ENCODE measurements at places on chromosomes 5 and 9.

DNA sequence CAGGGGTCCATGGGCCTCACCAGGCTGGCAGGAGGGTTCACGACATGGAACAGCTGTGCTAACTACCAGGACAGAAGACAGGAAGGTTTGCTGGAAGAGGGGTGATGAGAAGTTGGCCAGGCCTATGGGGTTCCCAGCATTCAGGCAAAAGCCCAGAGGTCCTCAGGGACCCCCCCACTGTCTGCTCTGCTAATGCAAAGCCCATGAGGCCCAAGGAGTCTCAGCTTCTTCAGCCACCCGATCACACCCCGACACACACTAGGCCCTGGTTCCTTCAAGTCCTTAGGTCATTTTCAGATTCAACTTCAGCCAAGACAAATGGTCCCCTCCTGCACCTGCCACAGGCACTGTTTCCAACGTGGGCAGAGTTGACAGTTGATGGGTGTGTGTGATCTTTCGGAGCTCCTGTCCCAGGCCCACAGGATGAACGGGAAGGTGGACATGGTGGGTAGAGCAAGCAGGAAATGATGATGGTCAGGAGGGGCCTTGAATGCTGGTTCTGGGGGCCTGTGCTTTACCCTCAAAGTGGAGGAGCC is 20.4 kb downstream of the ADAMTS2 start:
- peaks cover 30% of the 10 kb centered on the region for H3K27me3 ChIP-seq
- H3K36me3 ChIP-seq = no peaks in the 10 kb centered on the region
- H3K4me3 ChIP-seq = no peak overlapping the region
- no peaks in the 10 kb centered on the region for H3K4me1 ChIP-seq

GRCh38 chr9:134702291-134702690 is 60.7 kb downstream of the COL5A1 start:
- no peaks in the 10 kb centered on the region for H3K36me3 ChIP-seq
- no peak overlapping the region for H3K27ac ChIP-seq
- no peaks in the 10 kb centered on the region for H3K4me1 ChIP-seq
- no peak overlapping the region for H3K4me3 ChIP-seq

DNA sequence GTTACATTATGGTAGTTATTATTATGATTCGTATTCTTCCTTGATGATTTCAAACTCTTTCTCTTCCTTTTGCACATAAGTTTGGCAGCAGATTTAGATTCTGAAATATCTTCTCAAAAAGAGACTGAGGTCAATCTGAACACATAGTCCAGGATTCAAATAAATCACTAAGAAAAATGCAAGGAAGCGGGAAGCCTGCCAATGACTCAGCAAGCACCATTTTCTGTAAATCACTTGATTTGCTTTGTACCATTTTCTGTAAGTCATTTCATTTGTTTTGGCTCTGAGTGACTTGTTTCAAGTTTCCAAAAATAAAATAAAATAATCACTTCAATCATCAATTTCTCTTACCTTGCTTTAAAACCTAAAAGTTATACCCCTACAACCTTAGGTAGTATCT is 24.6 kb upstream of the GLIS3 start:
- H3K4me3 ChIP-seq = no peak overlapping the region
- H3K36me3 ChIP-seq = no peaks in the 10 kb centered on the region
- no peaks in the 10 kb centered on the region for H3K4me1 ChIP-seq
- H3K27me3 ChIP-seq = peaks cover 2% of the 10 kb centered on the region

- H3K27me3 ChIP-seq = no peaks in the 10 kb centered on the region
- H3K4me3 ChIP-seq = no peak overlapping the region
- no peak for DNase-seq
- H3K36me3 ChIP-seq = no peaks in the 10 kb centered on the region
These were observed 185.6 kb upstream of the TLX3 start for GRCh38 chr5:171123417-171123816.

GRCh38 chr9:91433180-91433579 is 9.5 kb upstream of the NFIL3 start:
- H3K27me3 ChIP-seq = peaks cover 2% of the 10 kb centered on the region
- H3K27ac ChIP-seq = no peak overlapping the region
- DNase-seq = no peak
- H3K36me3 ChIP-seq = no peaks in the 10 kb centered on the region
- H3K4me3 ChIP-seq = no peak overlapping the region
- no peaks in the 10 kb centered on the region for H3K4me1 ChIP-seq

GRCh38 chr5:146788898-146789297 is 89.7 kb downstream of the PPP2R2B start:
- H3K36me3 ChIP-seq = no peaks in the 10 kb centered on the region
- no peaks in the 10 kb centered on the region for H3K27me3 ChIP-seq
- DNase-seq = no peak
- no peak overlapping the region for H3K27ac ChIP-seq
- H3K4me1 ChIP-seq = peaks cover 2% of the 10 kb centered on the region

- no peaks in the 10 kb centered on the region for H3K36me3 ChIP-seq
- H3K4me3 ChIP-seq = no peak overlapping the region
- no peaks in the 10 kb centered on the region for H3K4me1 ChIP-seq
- H3K27me3 ChIP-seq = no peaks in the 10 kb centered on the region
- no peak for DNase-seq
These were observed 257.9 kb downstream of the SGCD start for GRCh38 chr5:156584871-156585270.

DNA sequence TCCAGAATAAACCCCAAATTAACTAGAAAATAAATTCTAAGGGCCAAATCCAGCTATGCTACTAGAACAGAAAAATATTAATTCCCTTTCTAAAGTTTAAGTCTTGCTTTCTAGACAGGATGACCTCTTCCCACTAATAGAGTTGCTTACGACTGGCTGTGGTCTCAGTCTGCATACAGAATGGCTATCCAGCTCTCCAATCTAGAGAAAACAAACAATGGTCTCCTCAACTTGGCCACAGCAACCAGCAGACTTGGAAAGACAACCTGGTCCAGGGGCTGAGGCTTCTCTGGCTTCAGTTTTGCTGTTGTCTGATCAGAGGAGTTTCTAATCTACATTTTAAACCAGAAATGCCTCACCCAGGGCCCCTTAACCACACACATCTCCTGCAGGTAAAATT is 28.9 kb downstream of the RASEF start:
- no peak overlapping the region for H3K27ac ChIP-seq
- no peak overlapping the region for H3K4me3 ChIP-seq
- H3K4me1 ChIP-seq = no peaks in the 10 kb centered on the region
- no peaks in the 10 kb centered on the region for H3K36me3 ChIP-seq
- no peaks in the 10 kb centered on the region for H3K27me3 ChIP-seq

DNA sequence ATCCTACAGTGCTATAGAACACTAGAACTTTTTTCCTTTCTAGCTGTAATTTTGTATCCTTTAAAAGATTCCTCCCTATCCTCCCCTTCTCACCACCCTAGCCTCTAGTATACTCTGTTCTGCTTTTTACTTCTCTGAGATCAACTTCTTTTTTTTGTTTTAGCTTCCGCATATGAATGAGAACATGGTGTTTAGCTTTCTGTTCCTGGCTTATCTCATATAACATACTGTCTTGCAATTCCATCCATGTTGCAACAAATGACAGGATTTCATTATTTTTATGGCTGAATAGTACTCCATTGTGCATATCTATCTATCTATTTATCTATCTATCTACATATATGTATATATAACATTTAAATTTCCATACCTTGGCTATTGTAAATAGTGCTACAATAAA is 126.0 kb upstream of the MAN2A1 start:
- DNase-seq = no peak
- H3K4me1 ChIP-seq = no peaks in the 10 kb centered on the region
- no peak overlapping the region for H3K4me3 ChIP-seq
- H3K27ac ChIP-seq = no peak overlapping the region
- H3K27me3 ChIP-seq = no peaks in the 10 kb centered on the region

DNA sequence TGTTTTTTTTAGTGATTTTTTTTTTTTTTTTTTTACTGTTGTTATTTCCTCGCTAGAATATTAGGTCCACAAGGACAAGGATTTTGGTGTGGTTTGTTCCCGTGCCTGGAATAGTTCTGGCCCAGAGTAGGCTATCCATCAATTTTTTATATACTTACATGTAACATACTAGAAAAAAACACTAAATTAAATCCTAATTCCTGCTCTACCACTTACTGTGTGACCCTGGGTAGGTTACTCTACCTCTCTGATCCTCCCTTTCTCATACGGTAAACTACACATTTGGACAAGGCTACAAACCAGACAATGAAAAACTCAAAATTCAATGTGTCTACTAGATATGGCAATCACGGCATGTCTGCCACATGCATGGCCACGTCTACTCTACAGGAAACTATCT is 141.3 kb upstream of the ABCA1 start:
- no peak overlapping the region for H3K27ac ChIP-seq
- no peaks in the 10 kb centered on the region for H3K4me1 ChIP-seq
- no peaks in the 10 kb centered on the region for H3K27me3 ChIP-seq
- no peak for DNase-seq

- H3K4me3 ChIP-seq = no peak overlapping the region
- no peaks in the 10 kb centered on the region for H3K27me3 ChIP-seq
- no peak for DNase-seq
- peaks cover 41% of the 10 kb centered on the region for H3K4me1 ChIP-seq
- H3K36me3 ChIP-seq = peaks cover 10% of the 10 kb centered on the region
- H3K27ac ChIP-seq = no peak overlapping the region
These were observed 2.0 kb downstream of the PDLIM7 start for GRCh38 chr5:177495243-177496060.

DNA sequence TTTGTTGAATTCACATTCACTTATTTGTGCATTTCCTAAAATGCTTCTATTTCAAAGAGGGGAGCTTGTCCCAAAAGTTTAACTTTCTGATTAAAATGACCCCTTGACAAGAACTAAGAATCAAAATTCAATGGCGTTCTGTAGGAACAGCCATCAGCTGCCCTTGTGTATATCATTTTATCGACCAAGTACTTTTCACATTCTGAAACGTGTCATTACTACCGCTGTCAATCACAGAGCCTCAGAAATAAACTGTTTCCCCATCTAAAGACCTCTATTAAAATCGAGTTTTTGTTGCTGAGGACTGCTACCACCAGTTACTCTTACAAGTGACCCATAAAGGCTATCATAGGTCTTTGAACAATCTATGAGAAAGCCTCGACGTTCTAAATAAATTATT is 1.6 kb upstream of the FOXD1 start:
- no peak overlapping the region for H3K27ac ChIP-seq
- no peak for DNase-seq
- H3K4me3 ChIP-seq = no peak overlapping the region
- H3K4me1 ChIP-seq = peaks cover 2% of the 10 kb centered on the region

DNA sequence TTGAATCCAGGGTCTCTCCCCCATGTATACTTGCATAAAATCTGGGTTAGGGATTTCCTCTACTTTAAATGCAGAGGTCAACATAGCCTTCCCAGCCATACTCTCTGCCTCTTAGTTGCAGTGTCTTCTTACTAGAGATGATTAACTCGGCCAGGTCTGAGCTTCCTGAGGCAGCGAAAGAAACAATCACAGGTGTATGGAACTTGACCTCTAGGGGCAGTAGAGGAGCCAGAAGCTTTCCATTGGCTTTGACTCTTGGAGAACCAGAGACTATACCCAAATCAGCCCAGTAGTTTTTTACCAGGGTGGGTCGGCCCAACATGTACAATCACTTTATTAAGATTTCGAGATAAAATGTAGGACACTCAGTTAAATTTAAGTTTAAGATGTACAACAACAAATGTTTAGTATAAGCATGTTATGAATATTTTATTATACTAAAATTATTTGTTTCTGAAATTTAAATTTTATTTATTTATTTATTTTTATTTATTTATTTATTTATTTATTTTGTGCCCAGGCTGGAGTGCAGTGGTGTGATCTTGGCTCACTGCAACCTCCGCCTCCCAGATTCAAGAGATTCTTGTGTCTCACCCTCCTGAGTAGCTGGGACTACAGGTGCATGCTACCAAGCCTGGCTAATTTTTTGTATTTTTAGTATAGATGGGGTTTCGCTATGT is 48.0 kb upstream of the DMRT3 start:
- H3K4me1 ChIP-seq = no peaks in the 10 kb centered on the region
- no peak overlapping the region for H3K27ac ChIP-seq
- DNase-seq = no peak
- no peak overlapping the region for H3K4me3 ChIP-seq
- H3K27me3 ChIP-seq = no peaks in the 10 kb centered on the region

- no peaks in the 10 kb centered on the region for H3K36me3 ChIP-seq
- H3K27ac ChIP-seq = no peak overlapping the region
- no peak for DNase-seq
These were observed 982.1 kb downstream of the DTWD2 start for GRCh38 chr5:118006219-118006618.

DNA sequence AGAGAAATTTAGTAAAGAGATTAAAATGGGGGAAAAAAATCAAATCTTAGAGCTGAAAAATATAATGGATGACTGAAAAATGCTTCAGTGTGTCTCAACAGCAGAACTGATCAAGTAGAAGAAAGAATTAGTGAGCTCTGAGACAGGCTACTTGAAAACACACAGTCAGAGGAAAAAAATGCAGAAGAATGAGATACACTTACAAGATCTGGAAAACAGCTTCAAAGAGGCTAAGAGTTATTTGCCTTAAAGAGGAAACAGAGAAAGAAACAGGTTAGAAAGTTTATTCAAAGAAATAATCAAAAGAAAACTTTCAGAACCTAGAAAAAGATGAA is 70.5 kb upstream of the OR2K2 start:
- H3K27ac ChIP-seq = no peak overlapping the region
- DNase-seq = no peak
- H3K4me1 ChIP-seq = no peaks in the 10 kb centered on the region

DNA sequence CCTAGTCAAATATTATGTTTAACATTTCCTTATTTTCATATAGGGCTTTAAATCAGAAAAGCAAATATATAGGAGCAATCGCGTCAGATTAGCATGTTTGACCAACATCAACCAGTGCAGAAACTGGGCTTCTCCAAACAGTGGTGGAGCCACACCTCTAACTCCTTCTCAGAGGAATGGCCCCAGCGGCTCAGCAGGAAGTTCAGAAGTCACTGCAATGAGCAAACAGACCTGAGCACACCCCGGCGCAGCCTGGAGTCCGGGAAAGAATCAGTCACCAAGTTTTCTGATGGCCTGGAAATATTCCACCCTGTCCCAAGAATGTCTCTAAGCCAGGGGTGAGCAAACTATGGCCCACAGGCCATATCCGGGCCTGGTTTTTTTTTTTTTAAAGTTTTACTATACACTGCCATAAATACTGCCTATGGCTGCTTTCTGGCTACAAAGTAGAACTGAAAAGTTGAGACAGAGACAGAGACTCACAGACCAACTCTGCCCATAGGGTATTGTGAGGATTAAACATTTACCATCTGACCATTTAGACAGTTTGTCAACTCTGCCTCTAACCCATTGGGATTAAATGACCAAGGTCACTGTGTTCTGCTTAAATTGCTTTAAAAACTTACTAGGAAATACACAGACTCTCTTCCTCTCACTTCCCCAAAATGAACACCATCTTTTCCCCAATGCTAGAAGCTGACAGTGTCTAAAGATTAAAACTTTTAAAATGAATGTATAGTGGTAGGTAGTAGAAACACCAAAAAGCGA is 5.4 kb downstream of the GOLM1 start:
- H3K27me3 ChIP-seq = no peaks in the 10 kb centered on the region
- DNase-seq = no peak
- no peaks in the 10 kb centered on the region for H3K4me1 ChIP-seq
- no peak overlapping the region for H3K27ac ChIP-seq
- no peak overlapping the region for H3K4me3 ChIP-seq
- no peaks in the 10 kb centered on the region for H3K36me3 ChIP-seq
